ENCODE measurements at places on chromosomes 3 and 15.

DNA sequence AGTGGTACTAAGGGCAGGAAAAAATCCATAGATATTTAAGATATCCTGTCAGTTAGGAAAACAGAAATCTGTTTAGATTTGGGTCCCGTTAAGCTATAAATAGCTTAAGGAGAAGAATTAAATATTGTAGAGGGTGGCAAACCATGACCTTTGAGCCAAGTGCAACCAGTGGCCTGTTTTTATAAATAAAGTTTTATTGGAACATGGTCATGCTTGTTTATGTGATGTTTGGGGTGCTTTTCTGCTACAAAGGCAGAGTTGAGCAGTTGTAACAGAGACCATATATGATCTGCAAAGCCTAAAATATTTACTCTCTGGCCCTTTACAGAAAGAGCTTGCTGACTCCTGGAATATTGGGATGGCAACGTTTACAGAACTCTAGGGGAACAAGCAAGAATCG lies 66.3 kb downstream of the SQOR start:
- DNase-seq: no peak

GRCh38 chr15:55084216-55084615 lies 112.5 kb downstream of the RSL24D1 start:
- DNase-seq: no peak

- DNase-seq: no peak
Measured at GRCh38 chr15:97991972-97992541, 31.6 kb downstream of the ARRDC4 start.

- no peak for DNase-seq
Measured at GRCh38 chr3:124115956-124116355, 124.0 kb upstream of the ROPN1 start.

GRCh38 chr15:64460206-64460723 lies at the start of gene ZNF609:
Gene ZNF609, plus strand, starts transcription at chr15:64460578. Its CDS starts 38,842 bp downstream, at chr15:64499420.
- peak; percentile 84 for DNase-seq

DNA sequence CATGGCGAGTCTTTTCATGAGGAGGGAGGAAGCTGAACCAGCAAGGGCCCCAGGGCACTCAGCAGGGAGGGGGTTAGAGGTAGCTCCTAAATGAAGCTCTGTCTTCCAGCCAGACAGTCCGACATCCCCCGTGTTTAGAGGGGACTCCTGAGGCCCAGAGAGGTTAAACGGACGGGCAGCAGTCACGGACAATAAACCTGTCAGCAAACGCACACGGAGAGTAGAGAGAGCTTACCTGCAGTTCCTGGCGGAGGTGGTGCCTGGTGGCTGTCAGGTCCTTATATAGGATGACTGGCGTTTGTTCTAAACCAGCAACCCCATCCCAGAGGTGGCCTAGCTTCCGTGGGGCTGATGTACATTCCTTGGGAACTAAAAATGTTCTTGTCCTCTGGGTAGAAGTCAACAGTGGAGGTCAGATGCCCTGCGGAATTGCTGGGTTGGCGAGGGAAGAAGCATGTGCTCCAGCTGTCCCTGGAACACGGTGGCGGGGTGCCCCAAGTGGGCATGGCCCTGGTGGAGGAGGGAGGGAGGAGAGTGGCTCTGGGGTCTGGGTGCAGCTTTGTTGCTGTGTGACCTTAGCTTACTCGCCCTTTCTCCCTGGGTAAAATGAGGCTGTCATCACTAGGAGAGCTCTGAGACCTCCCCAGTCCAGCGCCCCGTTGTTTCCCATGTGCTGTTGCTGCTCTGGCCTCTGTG lies 2.1 kb downstream of the GHRL start:
- DNase-seq: no peak

GRCh38 chr3:157857440-157857839 lies 248.8 kb downstream of the SHOX2 start:
- no peak for DNase-seq

DNA sequence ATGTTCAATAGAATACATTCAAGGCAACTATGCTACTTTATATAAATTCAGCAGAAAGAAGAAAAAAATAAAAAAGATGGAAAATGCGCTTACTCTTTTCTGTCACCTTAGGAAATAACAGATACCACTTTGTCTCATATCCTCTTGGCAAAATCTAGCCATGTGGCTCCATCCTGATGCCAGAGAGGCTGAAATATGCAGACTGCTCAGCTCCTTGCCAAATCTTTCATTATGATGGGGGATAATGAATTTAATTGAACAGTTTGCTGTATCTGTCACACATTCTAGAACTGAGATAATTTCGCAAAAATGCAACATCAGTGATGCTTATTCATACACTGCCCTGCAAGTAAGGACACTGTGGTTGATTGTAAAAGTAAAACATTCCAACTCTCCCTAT lies 1081.5 kb downstream of the PLOD2 start:
- DNase-seq: no peak

DNA sequence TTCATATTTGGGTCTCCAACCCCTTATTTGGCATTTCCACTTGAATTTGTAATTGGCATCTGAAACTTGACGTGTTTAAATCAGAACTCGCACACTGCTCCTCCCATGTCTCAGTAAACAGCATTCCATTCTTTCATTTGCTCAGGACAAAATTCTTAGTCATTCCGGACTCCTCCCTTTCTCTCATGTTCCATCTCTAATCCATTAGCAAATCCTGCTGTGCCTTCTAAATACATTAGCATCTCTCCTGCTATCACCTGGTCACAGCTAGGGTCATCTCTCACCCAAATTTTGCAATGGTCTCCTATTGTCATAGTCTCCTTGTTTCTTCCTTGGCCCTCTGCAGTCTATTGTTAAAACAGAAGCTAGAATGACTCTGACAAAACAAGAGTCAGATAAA lies 119.9 kb upstream of the CADPS start:
- DNase-seq: no peak

GRCh38 chr15:74240002-74240568 lies 4.0 kb downstream of the CCDC33 start:
- no peak for DNase-seq

DNA sequence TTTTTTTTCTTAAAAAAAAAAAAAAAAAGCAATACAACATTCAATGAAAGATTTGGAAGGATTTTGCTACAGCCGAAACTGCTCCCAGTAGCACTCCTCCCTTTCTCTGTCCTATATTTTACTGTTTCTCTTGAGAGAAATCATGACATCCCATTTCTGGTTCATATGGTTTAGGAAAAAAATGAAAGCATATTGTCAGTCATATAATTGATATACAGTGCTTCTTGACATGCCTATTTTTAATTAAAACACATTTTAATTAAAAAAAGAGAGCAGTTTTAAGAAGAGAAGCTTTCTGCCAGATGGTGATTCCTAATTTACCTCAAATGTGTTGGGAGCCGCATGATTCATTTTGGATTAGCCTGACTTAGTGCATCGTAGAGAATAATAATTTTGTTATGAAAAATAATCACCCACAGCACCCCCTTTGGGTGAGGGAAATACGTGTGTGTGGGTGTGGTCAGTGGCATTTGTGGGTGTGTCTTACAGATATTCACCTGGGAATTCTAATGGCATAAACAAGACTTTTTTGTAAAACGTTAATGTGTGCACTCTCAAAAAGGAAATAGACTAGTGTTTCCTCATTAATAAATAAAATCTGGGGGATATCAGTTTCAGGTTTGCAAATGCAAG lies 544.5 kb downstream of the MFSD1 start:
- no peak for DNase-seq

GRCh38 chr15:27082526-27082925 lies 111.5 kb downstream of the GABRG3 start:
- DNase-seq: no peak

DNA sequence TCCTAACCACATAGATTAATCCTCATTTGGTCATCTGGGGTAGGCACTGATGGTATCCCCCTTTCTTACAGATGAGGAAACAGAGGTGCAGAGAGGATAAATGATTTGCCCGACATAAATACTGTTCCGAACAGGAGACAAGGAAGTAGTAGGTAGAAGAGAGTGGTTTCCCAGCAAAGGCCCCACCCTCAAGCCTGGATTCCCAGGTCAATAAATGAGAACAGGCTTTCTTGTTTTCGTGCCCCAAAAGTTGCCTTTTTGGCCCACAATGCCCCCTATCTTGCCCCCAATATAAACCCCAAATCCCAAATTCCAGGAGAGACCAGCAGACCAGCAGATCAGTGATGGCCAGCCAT lies 125.5 kb upstream of the PRR20G start:
- DNase-seq: no peak

- no peak for DNase-seq
Measured at GRCh38 chr3:165390166-165390565, 194.0 kb upstream of the SLITRK3 start.

GRCh38 chr3:152828075-152828840 lies 6.7 kb upstream of the P2RY1 start:
- DNase-seq: no peak

- DNase-seq: no peak
Measured at GRCh38 chr15:29522373-29523276, 253.0 kb upstream of the NSMCE3 start.

- DNase-seq: no peak
Measured at GRCh38 chr15:58558777-58559176, 127.0 kb downstream of the LIPC start.

GRCh38 chr3:66200786-66201185 lies 20.0 kb upstream of the SLC25A26 start:
- DNase-seq: no peak

GRCh38 chr3:188534633-188535032 lies 380.7 kb downstream of the LPP start:
- no peak for DNase-seq

DNA sequence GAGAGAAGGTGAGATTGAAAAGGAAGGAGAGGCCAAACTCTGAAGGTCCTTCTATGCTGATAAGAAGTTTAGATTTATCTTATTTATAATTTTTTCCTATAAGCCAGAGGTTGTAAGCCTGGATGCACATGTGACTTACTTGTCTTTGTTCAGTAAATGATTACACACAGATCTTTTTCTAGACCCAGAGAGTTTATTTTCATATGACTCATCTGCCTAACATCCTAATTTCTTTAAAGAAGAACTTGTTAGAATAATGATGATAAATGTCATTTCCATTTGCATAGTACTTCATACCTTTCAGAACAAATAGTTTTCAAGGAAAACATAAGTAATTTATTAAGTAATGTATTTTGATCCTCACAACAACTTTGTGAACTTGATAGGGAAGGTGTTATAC lies 434.8 kb upstream of the DPH6 start:
- DNase-seq: no peak

DNA sequence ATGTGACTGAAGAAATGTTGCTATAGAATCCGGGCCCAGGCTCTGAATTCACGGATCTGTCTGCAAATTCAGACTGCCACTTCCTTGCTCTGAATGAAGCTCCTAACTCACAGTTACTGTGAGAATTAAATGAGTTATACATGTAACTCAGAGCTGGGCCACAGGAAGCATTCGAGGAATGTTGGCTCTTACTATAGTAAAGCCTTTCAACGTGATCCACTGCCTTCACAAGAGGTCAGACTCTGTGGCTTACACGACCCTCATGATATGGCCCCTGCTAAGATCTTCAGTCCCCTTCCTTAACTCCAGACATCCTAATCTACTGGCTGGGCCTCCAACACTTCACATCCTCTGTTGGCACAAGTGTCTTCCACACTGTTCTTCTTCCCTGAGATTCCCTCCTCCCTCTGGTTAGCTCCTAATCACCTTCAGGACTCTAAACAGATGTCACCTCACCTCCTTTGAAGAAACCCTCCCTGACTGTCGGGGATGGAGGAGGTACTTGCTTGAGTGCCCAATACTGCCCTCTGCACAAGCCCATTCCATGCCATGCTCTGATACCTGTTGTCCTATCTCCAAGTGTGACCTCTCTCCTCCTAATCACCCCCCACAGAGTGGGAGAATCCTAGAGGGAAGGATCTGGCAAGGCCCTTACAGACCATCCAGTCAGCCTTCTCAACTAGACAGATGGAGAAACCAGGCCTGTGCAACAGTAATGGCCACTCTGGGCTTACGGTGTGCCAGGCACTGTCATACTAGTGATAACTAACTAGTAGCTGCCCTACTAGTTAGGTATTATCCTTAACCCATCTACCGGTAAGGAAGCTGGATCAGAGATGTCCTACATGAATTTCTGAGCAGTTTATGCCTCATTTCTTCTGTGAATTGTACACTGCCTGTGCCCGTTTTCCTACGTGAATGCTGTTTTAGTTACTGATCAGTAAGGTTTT lies 1.3 kb downstream of the ACTR8 start:
- DNase-seq: no peak

GRCh38 chr15:69474291-69474690 lies 21.7 kb downstream of the RPLP1 start:
- DNase-seq: no peak

GRCh38 chr3:54304877-54305276 lies 182.5 kb downstream of the CACNA2D3 start:
- DNase-seq: no peak

DNA sequence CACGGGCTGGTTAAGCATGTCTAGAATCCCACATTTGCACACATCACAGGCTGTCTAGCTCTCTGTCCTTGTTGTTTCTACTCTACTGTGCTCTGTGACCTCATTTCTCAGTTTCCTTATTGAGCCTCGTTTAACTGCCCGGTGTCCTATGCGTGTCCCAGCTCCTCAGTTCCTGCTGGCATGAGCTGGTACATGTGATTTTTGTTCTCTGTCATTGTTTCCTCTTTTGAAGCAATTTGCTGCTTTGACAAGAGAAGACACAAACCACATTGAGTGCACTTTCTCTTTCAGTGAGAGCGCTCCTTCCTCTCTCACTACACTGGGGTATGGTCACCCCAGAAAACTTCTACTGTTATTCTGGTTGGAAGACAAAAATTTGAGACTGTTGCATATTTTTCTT lies 563.5 kb downstream of the PDCD6IP start:
- no peak for DNase-seq

DNA sequence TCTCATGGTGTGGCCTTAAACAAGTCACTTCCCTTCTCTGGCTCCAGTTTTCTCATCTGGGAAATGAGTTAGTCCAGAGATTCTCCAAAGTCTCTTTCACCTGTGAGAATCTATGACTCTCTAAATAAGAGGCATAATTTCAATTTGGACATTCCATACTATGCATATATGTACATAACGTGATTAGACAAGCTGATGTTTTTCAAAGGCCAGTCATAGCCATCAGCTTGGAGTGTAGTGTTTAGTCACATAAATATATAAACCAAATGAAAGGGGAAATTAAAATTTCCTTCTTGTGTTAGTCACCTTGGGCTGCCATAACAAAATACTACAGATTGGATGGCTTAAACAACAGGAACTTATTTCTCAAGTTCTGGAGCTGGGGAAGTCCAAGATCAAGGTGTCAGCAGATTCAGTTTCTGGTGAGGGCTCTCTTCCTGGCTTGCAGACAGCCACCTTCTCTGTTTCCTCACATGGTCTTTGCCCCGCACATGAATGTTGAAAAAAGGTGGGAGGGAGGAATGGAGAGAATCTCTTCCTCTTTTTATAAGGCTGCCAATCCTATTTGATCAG lies 19.4 kb downstream of the TMEM41A start:
- no peak for DNase-seq
